ENCODE measurements at places on chromosomes 13 and 19.

- no peak for DNase-seq
Observed at GRCh38 chr13:37747071-37747612, 122.4 kb downstream of the TRPC4 start.

DNA sequence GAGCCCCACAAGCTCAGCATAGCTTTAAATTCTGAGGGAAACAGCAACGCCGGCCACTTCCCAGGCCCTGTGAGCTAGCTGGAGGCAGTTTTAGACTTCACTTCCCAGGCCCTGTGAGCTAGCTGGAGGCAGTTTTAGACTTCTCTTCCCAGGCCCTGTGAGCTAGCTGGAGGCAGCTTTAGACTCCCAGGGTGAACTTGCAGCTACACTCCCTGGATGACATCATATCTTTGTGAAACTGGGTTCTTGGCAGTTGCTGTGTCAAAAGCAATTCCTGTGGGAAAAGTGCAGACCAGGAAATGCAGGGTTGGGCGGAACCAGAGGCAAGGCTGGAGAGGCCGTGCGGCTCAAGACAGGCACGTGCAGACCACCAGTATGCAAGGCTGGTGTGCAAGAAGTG, 12.7 kb downstream of the SOX1 start:
- DNase-seq = no peak

DNA sequence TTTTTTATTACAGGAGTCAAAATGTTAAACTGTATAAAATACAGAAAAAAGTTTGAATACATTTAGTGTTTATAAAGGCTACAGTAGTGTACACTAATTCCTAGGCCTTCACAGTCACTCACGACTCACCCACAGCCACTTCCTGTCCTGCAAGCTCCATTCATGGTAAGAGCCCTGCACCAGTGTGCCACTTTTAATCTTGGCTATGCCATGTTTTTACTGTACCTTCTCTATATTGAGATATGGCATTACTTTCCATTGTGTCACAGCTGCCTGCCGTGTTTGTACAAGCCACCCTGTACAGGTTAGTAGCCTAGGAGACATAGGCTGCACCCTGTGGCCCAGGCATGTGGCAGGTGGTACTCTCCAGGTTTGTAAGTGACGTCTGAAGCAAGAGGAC, 32.1 kb downstream of the C1QTNF9 start:
- DNase-seq = no peak

GRCh38 chr19:17576758-17577456, 21.5 kb downstream of the COLGALT1 start:
- peak; percentile 58 for DNase-seq

GRCh38 chr19:33678796-33679585, 57.2 kb downstream of the CHST8 start:
- DNase-seq = no peak

- DNase-seq = no peak
Observed at GRCh38 chr19:6234527-6234926, 45.2 kb downstream of the MLLT1 start.

- no peak for DNase-seq
Observed at GRCh38 chr19:55640043-55640576, 692 bp upstream of the ZNF580 start.

DNA sequence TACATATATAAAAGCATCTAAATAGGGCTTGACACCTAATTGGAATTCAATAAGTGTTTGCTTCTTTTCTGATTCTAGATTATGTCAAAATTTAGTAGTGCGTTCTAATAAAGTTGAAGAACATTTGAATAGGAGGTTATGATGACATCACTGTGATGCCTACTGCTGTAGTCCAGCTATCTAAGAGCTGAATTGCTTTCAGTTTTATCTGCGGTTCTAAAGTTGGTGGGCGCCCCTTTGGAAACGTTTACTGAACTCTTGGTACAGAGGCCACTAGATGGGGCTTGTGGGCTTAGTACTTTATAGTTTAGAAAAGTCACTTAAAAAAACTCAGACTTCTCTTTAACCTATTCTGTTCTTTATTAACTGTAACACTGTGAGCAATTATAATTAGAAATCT, 776.9 kb downstream of the GPC5 start:
- DNase-seq = peak; percentile 52

DNA sequence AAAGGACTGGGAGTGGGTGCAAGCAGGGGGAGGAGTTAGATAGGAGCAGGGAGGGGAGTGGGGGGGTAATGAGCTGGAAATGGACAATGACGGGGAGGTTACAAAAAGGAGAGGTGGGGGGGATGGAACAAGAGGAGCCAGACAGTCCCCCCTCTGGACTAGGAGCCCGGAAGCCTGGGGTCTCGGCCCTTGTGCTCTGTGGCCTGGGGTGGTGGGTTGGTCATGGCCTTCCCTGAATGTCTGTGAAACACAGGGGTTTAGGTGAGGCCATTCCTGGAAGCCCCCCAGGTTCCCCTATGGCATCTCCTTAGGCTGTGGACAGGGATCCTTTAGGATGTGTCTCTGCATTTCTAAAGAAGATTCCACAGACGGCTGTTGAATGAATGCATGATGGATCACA, 12.1 kb downstream of the KCNC3 start:
- DNase-seq = no peak

DNA sequence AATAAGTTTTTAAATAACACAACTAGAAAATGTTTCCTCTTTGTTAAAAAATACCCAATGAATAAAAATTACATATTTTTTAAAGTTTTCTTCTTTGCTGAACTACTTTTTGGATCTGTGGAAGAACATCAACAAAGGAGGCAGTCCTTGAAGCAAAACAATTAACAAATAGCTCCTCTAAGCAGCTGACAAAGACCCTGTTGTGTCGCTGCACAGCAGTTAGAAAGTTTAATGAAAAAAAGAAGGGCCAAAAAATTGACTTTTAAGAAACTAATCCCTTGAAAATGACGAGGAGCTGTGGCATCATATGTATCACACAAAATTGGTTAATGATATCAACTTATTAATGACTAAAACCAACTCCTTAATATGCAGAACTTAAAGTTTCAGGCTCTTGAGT, 72.1 kb downstream of the SLITRK1 start:
- DNase-seq = no peak

GRCh38 chr13:27583645-27584044, 36.7 kb downstream of the LNX2 start:
- DNase-seq = no peak

- peak; percentile 84 for DNase-seq
Observed at GRCh38 chr13:44191504-44192171, 182.0 kb upstream of the SERP2 start.

GRCh38 chr19:23539499-23539898, 144.2 kb upstream of the ZNF91 start:
- DNase-seq = no peak

GRCh38 chr13:48994706-48995105, 19.0 kb downstream of the FNDC3A start:
- DNase-seq = no peak

DNA sequence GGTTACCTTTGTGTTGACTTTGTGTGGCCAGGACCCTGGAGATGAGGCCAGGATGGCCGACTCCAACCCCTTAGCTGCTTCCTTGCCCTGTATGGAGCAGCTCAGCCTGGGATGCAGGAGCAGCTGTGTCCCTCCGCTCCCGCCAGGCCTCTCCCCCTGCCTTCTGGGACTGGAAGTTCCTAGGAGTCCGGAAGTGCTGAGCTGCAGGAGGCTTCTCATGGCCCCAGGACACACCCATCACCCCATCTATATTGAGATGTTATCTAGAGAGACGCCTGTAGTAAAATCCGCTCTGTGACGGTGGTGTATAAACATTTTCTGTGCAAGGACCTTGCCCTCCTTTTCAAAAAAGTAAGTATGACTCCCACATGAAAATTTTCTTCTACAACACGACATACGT, 27.0 kb downstream of the WTIP start:
- no peak for DNase-seq

- no peak for DNase-seq
Observed at GRCh38 chr19:29676586-29676985, 11.3 kb downstream of the PLEKHF1 start.
